ENCODE measurements at places on chromosomes 7 and 10.

DNA sequence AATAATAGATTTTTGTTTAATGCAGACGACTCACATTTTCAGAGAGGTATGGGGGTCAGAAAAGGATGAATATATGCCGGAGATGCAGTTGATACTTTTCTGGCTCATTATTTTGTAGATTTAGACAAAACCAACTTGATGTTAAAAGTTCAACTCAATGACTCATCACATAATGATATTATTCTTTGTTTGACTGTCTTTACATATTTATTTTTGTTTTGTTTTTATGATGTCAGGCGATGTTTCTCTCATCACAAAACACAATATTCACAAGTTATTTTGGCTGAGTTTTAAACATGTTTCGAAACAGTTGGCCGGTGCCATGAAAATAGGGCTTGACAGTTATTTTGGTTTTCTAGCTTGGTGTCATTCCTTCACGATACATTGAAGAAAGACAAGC lies 1.3 kb downstream of the GJD4 start:
- no peak for DNase-seq

DNA sequence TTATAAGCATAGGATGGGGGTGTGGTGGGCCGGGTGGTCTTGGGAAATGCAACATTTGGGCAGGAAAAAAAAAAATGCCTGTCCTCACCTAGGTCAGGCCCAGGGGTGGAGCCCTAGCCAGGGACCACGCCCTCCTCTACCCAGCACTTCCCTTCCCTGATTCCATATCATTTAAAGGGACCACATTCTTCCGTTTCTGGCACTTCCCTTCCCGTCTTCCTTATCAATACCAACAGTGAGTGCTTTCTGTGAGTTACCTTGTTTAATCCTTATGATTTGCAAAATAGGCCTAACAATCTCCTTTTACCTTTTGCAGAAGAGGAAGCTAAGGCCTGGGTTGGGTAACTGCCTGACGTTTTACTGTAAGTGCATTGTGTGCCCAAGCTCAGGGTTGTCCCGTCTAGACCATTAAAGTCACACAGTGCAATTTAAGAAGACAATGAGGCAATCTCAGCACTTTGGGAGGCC lies 16.7 kb upstream of the C10orf95 start:
- no peak for DNase-seq

DNA sequence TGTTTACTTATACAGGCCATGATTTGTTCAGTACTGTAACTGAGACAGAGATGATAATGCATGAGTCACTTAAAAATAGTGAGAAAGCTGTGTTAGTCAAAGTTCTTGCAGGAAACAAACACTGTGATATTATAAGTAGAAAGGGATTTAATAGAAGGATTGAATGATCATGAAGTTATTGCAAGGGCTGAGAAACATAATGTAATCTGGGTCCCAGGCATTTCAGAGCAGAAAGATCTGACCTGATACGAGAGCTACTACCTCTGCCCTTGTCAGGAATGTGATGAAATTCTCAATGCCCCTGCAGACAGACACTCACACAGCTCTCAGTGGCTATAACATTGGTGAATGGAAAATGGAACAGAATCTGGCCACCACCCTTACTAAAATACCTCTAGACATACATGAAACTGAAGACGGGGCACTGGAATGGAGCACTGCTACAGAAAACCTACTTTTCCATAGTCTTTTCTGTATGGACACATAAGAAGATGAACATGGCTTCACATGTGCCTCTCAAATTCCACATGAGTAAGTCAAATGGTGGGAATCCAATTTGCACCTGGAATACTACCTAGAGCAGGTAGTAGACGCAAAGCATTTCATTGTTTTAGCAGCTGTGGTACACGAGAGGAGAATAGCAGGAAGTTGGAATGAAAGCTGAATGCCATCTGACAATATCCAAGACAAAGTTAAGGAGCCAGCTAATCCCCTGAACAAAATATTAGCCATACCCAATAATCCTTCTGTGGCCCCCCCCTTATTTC lies 19.1 kb upstream of the VWDE start:
- no peak for DNase-seq

GRCh38 chr7:114821030-114821900 lies 100.6 kb upstream of the MDFIC start:
- no peak for DNase-seq

- peak; percentile 12 for DNase-seq
Measured at GRCh38 chr10:43680035-43680434, 31.4 kb upstream of the ZNF32 start.

DNA sequence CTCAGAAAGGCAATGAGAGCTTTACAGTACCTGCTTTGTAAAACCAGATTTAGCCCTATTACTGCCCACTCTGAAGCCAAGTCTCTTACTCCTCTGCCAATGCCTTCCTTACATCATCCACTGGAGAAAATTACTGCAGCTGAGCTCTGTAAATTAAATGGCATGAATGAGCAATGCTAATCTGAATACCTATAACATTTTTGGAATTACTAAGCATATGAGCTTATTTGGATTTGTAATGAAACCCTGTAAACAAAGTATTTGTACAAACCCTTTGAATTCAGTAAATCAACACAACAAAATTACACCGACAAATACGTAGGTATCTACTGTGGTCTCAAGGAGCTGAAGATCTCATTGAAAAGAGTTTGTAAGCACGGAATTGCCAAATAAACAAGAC lies 12.1 kb upstream of the CCNY start:
- DNase-seq, result no peak

DNA sequence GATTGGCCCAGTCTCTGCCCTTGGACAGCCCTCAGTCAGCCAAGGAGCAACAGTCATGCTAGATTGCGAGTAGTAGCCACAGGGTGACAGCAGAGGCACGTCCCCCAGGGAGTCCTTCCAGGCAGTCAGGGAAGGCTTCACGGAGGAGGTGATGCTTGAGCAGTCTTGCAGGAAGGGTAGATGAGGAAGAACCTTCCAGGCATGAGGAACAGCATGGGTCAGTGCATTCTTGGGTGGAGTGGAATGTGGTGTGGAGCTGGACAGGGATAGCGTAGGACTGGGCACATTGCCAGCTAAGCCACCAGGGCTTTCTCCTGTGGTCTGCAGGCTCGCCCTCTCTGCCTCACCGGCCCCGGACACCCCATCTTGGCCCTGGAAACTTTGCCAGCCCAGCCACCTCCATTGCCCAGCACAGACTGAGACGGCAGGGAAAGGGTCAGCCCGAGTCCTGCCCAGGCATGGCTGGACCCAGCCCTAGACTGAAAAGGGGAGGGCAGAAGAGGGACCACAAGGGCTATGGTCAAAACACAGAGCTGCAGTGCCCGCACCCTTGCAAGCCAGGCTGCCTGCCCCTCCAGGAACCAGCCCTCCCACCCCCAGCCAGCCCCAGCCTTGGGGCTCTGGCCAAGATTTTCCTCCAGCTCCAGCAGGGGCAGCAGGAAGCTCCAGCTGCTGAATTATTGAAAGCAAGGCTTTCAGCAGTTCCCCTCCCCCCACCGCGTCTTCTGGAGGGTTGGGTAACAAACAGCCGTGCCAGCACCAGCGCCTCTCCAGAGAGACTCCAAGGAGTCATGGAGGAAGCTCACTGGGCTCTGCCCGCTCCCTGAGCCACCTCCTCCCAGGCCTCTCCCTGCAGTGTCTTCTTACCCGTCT lies 18.7 kb downstream of the SRRM3 start:
- no peak for DNase-seq

DNA sequence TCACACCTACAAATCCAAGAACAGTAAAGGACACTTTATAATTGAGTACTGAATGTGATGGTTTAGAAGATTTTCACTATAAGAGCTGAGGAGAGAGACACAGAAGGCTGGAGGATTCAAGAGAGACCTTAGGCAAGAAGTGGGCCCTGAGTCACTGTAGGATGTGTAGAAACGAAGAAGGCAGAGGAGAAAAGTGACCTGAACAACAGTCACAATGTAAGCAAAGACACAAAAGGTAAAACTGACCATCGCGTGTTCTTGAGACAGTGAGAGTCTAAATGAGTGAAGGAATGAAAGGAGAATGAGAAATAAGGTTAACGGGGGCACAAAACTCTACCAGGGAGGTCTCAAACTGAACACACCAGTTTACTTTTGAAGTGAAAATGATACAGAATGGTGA lies 298.2 kb upstream of the LRGUK start:
- no peak for DNase-seq

DNA sequence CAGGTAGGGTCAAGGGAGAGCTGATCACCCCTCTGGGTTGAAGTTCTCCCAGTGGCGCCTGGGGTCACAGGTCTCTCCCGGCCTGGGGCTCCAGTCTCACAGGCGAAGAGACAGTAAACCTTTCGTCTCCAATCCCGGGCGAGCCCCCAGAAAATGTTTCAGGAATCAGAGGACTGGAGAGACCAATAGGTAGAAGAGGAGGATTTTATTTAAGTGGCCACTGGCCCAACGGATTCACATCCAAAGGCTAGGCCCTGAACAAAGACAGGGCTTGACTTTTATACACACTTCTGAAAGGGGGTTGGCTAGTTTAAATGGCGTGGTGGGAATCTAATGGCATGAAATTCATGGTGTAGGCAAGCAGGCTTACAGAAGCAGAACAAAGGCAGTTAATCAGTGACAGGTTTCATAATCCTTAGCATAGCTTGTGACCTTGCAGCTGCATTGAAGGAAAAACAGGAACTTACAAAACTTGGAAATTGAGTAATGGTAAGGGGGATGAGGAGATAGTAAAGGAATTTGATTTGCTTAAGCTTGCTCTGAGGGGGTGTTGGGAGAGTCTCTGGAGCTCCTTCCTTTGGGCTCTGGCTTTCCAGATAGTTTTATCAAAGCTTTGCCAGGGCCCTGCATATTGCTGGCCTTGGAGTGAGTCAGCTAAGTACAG lies 105.5 kb downstream of the TRIM24 start:
- DNase-seq, result no peak

DNA sequence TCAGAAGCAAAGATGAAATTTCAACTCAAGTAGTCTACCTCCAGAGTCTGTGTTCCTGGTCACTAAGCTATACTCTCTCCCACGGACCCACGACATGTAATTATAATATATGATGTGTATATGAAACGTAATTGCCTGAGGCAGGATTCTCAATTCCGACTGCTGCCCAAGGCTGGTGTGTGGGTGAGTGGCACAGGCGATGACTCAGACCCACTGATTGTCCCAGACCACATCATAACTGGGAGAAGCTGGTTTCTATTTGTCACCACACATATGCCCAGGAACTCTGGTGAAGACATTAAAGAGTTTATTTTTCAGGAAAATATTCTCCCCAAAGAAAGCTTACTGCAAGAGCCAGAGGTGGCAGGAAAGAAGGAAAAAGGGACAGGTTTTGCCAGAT lies 219.3 kb downstream of the JAZF1 start:
- DNase-seq, result peak; percentile 7

DNA sequence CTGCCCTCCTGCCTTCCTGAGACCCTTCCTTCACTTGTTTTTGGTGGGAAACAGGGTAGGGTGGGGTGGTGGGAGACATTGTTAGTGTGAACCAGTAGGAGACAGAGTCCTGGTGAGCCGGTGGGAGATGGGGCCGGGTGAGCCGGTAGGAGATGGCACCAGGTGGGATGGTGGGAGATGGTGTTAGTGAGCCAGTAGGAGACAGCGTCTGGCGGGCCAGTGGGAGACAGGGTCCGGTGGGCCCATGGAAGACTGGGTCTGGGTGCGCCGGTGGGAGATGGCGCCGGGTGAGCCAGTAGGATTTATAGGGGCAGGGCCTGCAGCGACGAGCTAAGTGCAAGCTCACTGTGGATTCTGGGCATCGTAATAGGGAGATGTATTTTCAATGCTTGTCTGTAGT lies 116.8 kb downstream of the TRRAP start:
- no peak for DNase-seq

- DNase-seq, result no peak
Measured at GRCh38 chr10:92207061-92207460, 83.8 kb downstream of the CPEB3 start.

DNA sequence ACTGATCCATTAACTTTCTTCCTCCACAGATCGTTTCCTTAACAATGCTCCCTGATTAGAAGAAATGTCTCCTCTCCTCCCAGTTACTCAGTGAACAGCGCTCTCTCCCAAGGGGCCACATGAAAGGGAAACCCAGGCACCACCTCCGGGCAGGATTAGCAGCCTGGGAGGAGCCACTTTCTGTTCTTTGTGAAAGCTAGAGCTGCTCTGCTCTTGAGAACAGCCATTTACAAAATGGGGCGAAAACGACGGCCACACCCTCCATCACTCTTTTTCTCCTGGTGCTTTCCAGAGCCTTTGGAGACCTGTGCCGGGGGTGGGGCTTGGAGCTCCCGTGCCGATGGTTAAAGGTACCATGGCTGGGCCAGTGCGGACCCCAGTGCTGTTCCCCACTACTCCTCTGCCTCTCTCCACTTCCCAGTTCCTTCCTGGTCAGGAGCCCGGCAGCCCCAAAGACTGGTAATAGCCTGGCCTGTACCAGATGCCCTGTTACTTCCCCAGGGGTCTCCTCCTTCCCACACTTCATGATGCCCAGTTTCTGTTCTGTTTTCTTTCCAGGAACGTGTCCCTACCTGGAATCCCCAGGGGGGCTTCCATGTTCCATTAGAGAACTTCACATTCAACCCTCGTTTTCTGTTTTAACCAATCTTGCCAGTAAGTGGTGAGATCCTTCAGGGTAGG lies 402.9 kb upstream of the GALNT17 start:
- DNase-seq, result no peak

DNA sequence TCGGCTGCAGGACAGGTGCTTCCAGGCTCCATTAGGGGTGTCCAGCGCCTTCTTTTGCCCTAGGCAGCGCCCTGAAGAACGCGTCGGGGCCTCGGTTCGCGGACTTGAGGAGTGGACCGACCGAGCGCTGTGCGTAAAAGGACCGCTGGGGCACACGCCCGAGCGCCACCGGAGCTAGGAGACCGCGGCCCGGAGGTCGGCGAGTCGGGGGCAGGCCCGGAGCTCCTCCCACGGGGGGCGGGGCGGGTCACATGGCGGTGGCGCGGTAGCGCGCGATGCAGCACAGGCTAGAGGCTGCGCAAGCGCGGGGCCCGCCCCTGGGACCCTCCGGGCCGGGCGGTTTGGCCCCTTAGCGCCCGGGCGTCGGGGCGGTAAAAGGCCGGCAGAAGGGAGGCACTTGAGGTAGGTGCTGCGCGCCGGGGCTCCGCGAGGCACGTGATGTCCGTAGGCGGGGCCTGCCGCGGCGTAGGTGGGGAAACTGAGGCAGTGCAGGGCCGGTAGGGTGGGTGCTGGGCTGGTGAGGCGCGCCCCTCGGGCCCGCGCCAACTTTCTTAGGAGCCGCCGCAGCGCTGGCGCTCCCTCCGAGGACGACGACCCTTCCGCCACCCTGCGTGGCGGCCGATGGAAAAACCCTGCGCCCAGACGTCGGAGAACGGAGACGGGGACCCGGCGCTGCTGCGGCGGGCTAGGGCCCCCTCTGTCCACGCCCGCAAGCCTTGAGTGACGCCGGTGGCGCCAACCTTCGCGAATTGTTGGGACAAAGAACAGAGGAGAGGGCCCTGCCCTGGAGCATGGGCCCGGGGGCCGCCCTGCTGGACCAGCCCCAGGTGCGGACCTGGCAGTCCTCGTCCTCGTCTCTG lies at the start of gene PRXL2A:
TSS of gene PRXL2A (plus strand) at position 310 of the 860 bp plus-strand sequence. CDS start 11,917 bp downstream, outside the sequence.
- DNase-seq, result peak; percentile 83

Measured in activated CD4-positive, alpha-beta T cell treated with anti-CD3 and anti-CD28 coated beads, Interleukin-2, amount 50 U/mL, for 16 hours (primary cell).